ENCODE measurements at places on chromosomes 12 and 14.

DNA sequence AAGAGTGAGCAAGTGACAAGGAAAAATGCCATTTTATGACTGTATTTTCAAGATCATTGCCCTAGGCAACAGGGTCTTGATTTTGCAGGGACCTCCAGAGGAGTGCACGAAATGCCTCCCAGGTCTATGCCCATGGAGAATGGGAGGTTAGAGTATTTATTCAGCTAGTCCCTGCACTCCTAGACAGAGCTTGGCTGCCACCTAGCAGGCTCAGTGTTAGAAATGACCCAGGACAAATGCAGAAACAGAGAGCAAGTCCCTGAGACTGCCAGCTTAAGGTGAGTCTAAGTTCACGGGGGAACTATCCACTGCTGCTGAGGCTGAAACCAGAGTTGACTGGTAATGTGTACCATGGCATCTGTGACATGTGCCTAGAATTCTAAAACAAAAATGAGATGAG lies 506.4 kb downstream of the MED13L start:
- no peak for DNase-seq

DNA sequence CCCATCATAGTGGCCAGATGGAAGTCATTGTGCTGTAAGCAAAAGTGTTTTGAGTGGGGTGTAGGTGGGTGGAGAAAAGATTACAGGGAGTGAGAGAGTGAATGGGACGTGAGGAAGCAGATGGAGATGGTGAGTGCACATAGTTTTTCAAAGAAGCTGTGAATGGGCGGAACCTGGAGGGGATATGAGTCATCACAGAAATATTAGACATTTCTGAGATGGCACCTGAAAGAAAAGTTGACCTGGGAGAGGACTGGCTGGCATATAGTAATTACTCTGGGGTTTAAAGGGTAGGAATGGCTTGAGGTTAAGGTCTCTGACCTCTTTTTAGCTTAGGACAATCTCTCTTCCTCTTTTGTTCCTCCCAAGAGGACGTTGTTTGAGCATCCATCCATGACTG lies 50.5 kb downstream of the ANO4 start:
- no peak for DNase-seq

DNA sequence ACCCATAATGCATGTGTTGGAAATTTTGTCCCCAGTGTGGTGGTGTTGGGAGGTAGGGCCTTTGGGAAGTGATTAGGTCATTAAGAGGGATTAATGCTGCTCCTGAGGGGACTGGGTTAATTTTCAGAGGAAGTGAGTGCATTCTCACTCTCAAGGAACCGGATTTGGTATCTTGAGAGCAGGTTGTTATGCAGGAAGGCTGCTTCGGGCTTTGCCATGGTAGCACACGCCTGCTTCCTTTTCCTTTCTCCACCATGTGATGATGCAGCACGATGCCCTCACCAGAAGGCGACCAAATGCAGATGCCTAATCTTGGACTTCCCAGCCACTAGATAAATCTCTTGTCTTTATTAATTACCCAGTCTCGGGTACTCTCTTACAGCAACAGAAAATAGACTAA lies 257.1 kb downstream of the SSPN start:
- DNase-seq, result no peak

- DNase-seq, result no peak
These were observed 145.5 kb downstream of the PRKCH start for GRCh38 chr14:61466905-61467280.

DNA sequence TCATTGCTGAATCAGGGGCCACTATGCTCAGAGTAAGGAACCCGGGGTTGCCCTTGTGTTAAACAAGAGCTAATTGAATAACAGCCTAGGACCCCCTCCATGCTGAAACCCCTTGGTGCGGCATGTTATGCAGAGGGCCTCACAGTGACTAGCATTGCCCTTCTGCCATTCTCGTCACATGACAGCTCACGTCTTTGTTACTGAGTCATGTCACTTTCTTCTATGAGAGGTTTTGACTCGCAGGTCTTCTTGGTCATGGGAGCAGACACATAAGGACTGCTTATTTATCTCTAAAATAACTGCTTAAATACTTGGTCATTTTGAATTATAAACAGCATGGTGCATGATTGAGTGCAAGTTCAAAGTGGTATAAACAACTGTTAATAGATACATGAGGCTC lies 24.9 kb downstream of the TCTN1 start:
- DNase-seq, result no peak

GRCh38 chr12:121110211-121110940 lies 22.3 kb upstream of the P2RX7 start:
- DNase-seq, result peak; percentile 69

- DNase-seq, result no peak
These were observed 3.0 kb upstream of the FNTB start for GRCh38 chr14:64983439-64984310.
